COLO829 (cell line): ENCODE measurements at places on chromosomes 7 and 10.

DNA sequence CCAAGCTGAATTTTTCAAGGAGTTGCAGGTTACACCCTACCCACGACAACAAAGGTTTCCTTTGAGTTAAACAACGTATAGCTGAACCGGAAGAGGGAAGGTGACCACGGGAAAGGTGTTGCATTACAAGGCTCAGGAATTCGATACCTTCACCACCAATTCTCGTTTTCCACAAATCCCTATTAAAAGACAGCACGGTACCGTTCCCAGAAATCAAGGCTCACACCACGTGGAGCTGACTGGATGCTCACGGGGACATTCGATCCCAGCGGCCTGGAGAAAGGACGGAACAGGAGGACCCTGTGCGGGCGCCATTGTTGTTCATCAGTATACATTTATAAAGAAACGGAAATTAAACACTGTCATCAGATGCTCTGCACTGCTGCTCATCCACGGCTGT lies 56.4 kb downstream of the CTBP2 start:
- DNase-seq, result no peak

DNA sequence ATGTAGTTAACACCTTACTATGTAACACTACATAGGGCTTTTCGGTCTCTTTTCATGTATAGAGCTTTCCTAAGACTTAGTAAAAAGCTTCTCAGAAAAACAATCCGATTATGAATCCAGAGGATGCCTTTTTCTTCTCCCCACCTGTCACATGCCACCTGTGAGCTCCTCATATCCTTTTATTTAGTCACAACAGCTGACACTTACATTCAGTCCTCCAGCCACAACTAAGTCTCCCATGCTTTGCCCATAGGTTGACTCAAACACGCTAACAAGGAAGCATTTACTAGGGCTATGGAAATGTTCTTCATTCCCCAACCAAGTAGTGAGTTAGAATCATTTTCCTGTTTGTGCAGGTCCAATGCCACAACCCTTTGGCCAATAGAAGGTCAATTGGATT lies 7.9 kb downstream of the ENO4 start:
- no peak for DNase-seq

GRCh38 chr7:148261996-148262688 lies 328.4 kb upstream of the C7orf33 start:
- DNase-seq, result no peak

- no peak for DNase-seq
Measured at GRCh38 chr7:26507108-26507987, 215.7 kb downstream of the SNX10 start.

DNA sequence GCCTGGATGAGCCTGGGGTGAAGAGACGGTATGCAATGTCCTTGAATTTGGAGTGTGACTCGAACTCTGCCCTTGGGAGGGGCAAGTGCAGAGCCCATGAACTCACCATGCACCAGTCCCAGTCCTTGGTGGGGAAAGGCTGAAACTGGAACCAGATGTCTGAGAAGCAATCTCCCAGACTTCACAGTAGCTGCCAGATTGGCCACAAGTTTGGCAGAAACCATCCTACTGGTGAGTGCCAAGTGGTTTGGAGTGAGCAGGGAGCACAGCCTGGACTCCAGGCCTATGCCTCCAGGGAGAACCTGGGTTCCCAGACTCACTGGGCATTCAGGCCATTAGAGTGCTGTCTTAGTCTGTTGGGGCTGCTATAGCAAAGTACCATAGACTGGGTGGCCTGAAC lies 99.6 kb upstream of the LYZL1 start:
- DNase-seq, result no peak

DNA sequence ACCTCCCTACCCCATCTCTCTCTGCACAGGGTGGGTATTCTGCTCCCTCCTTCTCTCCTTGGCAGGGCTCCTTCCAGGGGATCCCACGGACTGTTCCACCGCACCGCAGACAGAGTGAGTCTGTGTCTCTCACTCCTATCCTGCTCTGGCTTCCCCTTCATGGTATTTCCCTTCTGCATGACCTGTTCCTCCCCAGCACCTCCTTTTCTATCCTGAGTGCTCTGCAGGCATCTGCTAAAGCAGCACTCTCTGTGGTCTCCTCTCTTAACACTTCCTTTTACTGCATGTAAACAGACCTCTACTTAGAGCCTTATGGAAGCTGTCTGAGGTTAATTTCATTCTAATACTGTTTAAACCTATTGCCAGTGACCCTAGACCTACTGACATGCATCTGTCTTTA lies 171.5 kb downstream of the CCSER2 start:
- DNase-seq, result no peak

GRCh38 chr10:499991-500390 lies 189.5 kb downstream of the DIP2C start:
- no peak for DNase-seq

DNA sequence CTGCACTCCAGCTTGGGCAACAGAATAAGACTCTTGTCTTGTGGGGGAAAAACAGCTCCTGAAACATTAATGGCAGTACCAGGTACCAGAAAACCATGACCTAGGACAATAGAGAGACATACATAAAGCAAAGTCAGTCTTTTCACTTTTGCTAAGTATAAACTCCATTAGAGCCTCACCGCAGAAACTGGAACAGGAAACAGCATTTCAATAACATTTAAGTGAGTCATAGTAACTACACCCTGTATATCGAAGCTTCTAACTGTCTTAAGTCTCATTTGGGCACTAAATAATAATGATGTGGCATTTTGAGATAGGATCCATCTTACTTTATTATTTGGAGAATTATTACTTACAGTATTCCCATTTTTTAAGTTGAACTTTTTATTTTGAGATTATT lies 517.8 kb upstream of the CELF2 start:
- peak; percentile 28 for DNase-seq

GRCh38 chr10:53697038-53697437 lies 924.5 kb upstream of the MBL2 start:
- no peak for DNase-seq

- DNase-seq, result no peak
Measured at GRCh38 chr10:130498042-130498441, 361.9 kb downstream of the GLRX3 start.

DNA sequence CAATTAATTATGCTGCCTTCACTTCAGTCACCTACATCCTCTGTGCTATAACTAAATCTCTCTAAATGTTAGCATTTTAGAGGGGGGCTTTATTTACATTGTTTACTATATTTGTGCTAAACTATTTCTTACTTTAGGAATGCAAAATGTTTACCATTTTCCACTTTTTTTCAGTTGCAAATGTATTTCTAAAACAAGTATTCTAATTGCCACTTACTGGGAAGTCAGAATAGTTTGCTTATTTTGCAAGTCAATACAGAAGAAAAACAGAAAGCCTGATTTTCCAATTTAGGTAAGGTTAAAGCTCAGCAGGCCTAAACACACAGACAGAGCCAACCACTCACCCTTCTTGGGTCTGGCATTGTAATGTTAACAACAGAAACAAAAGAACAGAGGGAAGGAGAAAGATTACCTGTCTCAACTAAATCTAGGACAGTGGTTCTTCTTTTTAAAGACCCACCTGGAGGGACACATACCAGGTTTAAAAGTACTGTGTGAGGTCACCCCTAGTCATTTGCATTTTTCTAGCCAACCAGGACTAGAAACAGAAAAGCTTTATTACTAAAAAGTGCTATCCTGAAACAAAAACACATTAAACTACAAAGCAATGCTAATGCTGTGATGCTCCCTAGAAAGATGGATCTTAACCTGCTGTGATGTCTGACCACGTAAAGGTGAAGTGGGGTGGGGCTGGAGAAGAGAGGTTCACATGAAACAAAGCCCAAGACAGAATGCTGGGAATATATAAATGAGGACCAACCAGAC lies 178.2 kb downstream of the SLC25A13 start:
- DNase-seq, result no peak

DNA sequence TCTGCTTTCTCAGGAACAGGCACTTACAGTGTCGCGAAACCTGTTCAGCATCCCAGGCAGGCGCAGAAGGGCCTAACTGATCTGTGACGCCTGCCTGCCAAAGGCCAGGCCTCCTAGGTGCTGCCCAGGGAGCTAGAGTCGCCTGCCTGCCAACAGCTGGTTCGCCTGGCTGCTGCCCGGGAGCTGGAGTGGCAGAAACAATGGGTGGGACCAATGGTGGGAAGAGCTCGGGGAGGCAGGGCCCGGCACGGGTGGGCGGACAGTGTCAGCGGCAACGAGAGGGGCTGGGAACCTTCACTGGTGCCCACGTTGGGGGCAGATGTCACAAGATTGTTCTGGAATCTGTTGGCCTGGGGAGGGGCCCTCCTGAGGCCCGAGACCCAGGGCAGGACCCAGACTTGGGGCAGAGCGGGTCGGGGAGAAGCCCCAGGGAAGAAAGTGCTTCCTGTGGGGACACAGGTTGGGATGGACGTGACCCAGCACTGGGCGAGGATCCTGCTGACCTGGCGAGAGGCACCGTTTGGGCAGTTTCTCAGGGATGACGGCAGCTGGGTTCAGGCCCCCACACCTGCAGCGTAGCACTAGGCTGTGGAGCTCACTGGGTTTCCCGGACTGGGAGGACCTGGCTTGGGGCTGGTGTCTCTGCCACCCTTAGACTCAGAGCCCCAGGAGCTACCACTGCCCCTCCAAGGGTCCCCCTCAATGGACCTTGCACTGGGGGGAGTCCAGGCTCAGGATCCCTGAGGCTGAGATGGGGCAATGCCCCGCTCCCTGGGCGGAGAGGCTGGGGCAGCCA lies 181.8 kb downstream of the ELFN1 start:
- DNase-seq, result no peak

GRCh38 chr7:148478551-148478950 lies 112.0 kb upstream of the C7orf33 start:
- DNase-seq, result no peak

- no peak for DNase-seq
Measured at GRCh38 chr7:36925207-36925606, 200.9 kb upstream of the AOAH start.
